Activated CD4-positive, alpha-beta T cell treated with anti-CD3 and anti-CD28 coated beads for 4 hours (primary cell): ENCODE measurements at places on chromosomes 6 and 20.

GRCh38 chr20:42125426-42125825, 507.2 kb upstream of the CHD6 start:
- no peak for DNase-seq

DNA sequence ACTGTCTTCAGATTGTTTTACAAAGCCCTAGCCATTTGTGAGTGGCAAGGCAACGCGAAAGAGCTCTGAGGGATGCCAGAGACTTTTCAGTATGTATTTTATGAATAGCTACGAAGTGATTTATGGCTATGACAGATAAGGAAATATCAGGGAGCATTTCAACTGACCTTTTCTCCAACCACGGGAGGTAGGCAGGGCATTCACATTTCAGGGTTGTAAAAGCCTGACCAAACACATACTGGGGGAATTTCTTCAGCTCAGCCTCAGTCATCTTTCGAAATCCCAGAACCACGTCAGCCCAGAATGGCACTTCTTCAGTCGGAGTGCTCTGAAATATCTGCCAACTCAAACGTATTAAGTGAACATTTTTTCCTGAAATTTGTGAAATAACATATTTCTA, 10.8 kb downstream of the DDO start:
- DNase-seq, result no peak

GRCh38 chr20:11906626-11907480, 10.8 kb upstream of the BTBD3 start:
- no peak for DNase-seq

GRCh38 chr6:43608807-43609206, 20.3 kb downstream of the GTPBP2 start:
- no peak for DNase-seq

DNA sequence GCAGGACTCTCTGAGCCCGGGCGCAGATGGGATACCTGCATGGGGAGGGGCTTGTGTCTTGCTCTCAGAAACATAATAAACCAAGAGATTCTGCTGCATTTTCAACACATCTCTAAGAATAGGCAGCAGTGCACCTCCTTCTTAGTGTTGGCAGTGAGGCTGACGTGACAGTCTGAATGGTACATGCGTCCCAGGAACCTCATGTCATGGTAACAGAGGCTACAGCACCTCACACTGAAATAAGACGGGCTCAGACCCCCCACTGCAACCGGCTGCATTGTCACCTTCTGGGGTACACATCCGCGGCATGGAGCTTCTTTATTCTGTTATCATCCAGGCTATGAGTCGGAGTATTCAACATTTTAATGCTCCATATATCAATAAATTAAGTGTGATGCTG, 397.3 kb upstream of the AGPAT4 start:
- DNase-seq, result no peak
